OCI-LY7 (cell line): ENCODE measurements at places on chromosomes 5 and 9. TPM values are rescaled to one million over a fixed set of nuclear protein-coding genes. Genes with fewer than 3 reads are reported as not detected.

Gene STPG3
- 1.7 and 2.7 TPM in 2 replicates for total RNA-seq

DNA sequence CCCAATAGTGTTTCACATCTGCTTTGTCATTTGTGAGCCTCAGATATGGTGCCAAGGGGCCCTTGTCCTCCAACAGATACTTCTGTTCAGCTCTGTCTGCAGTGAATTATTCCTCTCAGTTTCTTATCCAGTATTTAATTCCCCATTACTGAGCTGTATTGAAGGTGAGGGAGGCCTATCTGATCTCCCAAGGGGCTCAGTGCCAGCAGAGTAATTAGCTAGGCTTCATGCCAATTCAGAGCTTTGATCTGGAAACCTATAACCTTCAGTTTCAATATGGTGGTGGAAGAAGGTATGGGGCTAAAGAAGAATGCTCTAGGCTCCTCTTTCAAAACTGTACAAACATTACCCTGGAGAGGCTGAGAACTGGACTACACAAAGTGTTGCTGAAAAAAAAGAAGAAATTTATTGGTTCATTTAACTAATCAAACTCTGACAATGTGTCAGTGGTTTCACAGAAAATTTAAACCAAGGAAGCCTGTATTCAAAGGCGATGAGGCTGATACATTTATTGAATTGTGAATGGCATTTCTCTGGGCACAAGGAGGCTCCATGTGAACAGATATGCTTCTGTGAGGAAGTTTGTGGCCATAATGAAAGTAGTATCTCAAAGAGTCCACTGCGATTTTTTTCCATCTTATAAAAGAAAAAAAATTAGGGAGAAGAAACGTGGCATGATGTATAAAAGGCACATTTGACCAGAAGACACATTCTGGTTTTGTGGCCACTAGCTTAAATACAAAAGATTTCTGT, 397.8 kb downstream of the TLE4 start:
- DNase-seq = no peak

Gene TRIM36
- not detected in 2 replicates for total RNA-seq

Gene CKMT2
- not detected in 2 replicates for total RNA-seq

- DNase-seq = no peak
Measured at GRCh38 chr9:6877671-6878161, 119.9 kb downstream of the KDM4C start.

DNA sequence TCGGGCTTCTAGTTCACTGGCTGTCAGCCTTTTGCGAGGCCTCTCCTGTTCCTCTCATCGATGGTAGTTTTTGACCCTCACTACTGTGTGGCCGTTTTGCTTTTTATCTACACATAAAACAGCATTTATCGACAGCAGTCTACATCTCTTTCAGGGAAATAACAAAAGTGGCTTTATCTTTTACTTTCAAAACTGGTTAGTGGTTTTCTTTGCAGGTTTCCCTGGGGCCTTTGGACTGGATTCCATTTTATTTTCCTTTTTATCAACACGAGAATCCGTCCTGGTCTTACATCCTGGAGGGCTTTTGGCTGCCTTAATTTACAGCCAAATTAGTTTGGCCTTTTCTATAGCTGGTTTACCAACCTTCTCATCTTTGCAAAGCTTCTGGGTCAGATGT, 793 bp upstream of the PKD2L2 start:
- no peak for DNase-seq

Gene SH2D3C
- total RNA-seq = 39.1 and 45.7 TPM in 2 replicates

Gene PCDHA1
- total RNA-seq = not detected in 2 replicates

DNA sequence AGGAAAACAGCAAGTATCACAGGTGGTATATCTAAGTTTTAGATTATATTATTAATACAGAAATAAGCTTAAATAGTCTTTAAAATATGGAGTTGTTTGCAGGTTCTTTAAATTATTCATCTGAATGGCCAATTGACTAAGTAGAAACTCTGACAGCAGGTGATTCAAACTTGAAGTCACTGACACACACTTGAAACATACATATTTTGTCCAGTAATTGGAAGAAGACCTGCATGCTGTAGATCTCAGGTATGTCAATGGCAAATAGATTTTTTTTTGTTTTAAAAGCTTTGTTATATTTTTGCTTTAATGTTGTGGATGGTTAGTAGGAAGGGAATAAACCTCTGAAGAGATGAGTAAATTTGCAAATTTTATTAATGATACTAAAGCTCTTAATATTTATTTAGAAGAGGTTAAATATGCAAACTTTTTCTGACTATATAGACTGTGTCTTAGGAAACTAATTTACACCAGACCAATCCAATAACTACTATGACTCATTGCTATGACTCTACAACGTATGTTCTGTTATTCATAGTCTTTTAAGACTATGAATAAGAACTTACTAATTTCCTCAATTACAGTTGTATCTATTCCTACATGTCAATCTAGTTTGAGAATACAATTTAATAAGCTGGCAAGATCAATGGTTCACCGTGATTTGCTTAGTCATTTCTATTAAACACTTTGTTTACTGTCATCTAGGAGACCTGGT, 53.9 kb upstream of the RORB start:
- no peak for DNase-seq

DNA sequence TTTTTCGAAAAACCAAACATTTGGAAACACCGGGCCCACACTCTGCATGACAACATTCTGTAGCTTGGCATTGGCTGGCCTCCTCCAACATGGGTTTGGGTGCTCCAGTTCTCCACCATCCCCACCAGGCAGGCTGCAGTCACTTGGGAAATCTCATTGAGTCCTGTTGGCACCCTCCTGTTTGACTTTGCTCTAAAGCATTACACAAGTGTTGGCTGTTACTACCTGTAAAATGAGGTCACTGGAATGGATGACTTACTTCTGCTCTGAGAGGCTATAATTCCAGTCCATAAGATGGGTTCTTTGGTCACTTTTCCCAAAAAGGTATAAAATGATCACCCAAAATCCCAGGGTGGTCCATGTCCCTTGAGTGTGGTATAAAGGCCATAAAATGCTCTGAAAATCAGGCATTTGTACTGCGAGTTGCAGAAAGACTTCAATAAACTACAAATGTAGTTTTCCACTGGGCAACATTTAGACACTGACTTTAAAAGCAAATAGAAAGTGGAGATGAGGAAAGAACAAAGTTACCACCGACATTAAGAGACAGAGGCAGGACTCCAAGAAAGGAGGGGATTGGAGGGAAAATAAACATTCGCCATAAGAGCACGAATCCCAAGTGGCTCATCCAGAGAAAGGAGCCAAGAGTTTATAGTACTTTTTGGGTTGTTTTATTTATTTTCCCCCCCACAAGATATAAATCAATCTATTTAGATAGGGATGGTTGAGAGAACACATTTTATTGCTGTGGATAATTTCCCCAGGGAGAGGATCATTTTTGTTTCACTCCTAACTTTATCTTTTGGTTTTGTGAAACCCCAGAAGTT, 295.1 kb downstream of the TLE1 start:
- DNase-seq = no peak

DNA sequence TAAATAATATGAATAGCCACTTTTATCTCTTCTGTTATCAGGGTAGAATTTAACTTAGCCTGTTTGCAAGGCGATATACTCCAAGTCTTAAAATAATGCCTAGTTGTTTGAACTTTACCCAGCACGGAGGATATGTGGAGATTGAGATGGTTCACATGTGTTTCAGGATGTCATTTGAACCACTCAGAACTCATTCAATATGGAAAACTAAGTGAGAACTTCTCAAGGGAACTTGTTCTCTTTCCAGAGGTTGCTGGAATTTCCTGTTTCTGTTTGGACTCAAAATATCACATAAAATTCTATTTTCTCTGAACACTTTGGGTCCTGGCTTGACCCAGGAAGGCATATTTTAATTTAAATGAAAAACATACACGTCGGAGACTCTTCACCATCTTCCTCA, 139.1 kb upstream of the MYO10 start:
- DNase-seq = no peak

- DNase-seq = no peak
Measured at GRCh38 chr9:627336-627970, 214.0 kb upstream of the DMRT1 start.

- DNase-seq = no peak
Measured at GRCh38 chr9:98071737-98072136, 15.2 kb downstream of the NANS start.

DNA sequence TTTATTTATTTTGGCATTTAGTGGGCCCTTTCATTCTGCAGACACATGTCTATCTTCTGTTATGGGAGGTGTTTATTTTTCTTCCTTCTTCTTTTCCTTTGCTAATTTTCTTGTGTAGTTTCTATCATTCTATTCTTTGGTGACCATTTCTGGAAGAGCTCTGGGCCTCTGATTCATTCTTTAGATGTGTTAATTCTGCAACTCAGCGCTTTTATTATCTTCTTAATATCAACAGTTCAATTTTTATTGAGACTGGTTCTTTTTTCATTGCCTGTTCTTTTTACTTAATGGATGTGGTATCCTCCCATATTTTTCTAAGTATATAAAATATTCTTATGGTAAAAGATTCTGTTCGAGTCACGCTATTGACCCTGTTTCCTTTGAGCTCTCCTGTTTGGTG, 112.0 kb downstream of the HSPA4 start:
- no peak for DNase-seq

GRCh38 chr9:28166179-28166578, 592.9 kb upstream of the C9orf72 start:
- no peak for DNase-seq

GRCh38 chr5:113147101-113147508, 170.5 kb downstream of the DCP2 start:
- no peak for DNase-seq

Gene FOXD4L5
- 0.93 and 1.5 TPM in 2 replicates for total RNA-seq

Gene SPINK13
- not detected in 2 replicates for total RNA-seq

Gene CDH9
- not detected in 2 replicates for total RNA-seq

DNA sequence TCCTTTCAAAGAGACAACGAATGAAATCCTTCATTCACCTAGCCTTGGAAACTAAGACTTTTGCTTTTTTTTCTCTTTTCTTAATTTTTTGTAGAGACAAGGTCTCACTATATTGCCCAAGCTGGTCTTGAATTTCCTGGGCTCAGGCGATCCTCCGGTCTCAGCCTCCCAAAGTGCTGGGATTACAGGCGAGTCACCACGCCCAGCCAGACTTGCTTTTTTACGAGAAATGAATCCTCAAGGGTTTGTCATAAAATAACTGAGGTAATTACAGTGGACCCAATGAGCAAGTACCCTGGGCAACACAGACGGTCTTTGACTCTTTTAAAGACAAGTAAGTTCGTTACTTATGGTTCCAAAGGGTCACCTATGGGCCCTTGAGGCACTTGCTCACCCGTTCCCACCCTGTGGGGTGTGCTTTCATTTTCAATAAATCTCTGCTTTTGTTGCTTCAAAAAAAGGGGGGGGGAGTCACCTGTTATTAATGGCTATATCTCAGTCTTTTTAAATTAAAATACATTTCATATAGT, 70.4 kb downstream of the TRPM6 start:
- no peak for DNase-seq

- DNase-seq = peak; percentile 22
Measured at GRCh38 chr5:55538661-55539060, 3.9 kb upstream of the PLPP1 start.

- no peak for DNase-seq
Measured at GRCh38 chr5:142461028-142461590, 136.3 kb upstream of the SPRY4 start.

DNA sequence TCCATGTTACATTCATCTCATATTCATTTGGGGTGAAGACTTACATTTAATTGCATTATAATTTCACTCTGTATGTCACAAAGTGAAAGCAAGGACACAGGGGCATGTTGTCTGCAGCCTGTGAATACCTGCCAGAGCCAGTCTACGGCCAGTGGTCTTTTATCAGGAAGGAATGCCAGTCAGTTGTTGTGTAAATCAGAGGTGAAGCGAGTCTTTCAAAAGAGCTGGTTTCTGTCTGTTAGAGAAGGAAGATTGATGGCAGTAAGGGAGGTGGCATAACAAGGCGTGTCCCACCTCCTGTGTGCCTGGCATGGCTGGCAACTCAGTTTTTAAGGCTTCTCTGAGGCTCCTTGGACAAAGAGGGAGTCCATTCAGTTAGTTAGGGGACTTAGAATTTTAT, 18.1 kb upstream of the SYK start:
- DNase-seq = no peak

DNA sequence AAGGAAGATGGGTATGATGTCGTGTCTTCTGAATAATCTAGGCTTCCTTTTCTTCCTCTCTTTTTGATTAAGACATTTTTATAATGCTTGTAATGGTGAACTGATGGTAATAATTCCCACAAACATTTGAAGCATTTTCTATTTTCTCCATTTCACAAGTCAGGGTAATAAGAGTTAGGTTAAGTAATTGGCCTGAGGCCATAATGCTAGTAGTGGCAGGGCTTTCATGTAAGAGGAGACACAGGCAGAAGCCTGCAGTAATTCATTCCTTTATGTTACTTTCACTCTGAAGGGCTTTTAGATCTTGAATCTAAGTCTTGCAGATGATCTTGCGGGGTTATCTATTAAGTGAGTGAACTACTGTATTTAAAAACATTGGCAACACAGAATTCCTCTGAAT, 374.9 kb downstream of the MAT2B start:
- DNase-seq = no peak

GRCh38 chr9:86485359-86485758, 131.1 kb upstream of the TUT7 start:
- DNase-seq = no peak

GRCh38 chr5:10262121-10262774, 12.2 kb downstream of the CCT5 start:
- DNase-seq = no peak

GRCh38 chr9:14690948-14691730, 2.1 kb downstream of the ZDHHC21 start:
- DNase-seq = peak; percentile 21

Gene SUB1
- 69.2 and 82.2 TPM in 2 replicates for total RNA-seq

DNA sequence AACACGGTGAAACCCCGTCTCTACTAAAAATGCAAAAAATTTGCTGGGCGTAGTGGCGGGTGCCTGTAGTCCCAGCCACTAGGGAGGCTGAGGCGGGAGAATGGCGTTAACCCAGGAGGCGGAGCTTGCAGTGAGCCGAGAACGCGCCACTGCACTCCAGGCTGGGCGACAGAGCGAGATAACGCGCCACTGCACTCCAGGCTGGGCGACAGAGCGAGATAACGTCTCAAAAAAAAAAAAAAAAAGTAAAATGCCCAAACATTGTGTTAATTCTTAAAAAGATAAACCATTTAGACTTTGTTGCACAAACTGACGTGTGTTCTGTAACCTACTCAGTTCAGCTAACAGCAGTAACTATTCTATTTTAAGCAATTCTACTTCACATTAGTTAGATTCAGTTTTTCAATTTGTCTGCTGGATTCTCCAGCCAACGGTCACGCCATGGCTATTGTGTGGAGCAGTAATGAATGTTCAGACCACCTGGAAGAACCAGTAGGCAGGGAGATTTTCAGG, 119.3 kb upstream of the MAN2A1 start:
- DNase-seq = no peak
